T-helper 17 cell (primary cell): ENCODE measurements at places on chromosomes 11 and 22.

DNA sequence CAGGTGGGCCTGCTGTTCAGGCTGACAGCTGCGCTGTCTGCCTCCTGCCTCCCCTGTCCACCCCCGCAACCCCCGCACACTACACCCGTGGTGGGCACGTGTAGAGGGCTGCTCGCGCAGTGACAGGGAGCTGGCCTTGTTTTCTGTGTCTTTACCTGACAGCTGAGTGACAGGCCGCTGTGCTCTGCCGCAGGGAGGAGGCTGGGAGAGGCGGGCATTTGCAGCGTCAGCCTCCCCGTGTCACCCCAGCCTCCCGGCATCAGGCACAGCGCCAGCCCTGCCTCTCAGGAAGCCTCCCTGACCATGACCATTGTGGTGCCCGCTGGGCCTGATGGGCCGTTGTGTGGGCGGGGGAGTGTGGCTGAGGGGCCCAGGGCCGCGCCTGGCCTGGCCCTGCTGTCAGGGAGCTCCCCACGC lies 32.0 kb upstream of the RELT start:
- no peak for DNase-seq
- H3K27me3 ChIP-seq: peaks cover 16% of the 10 kb centered on the region
- no peak overlapping the region for H3K4me3 ChIP-seq
- H3K4me1 ChIP-seq: no peaks in the 10 kb centered on the region
- no peak overlapping the region for H3K27ac ChIP-seq
- H3K36me3 ChIP-seq: no peaks in the 10 kb centered on the region

- H3K27me3 ChIP-seq: no peaks in the 10 kb centered on the region
- no peak for DNase-seq
- peaks cover 9% of the 10 kb centered on the region for H3K36me3 ChIP-seq
- H3K4me3 ChIP-seq: peak overlapping the region; percentile 90
Measured at GRCh38 chr22:36387709-36387958, 133 bp downstream of the MYH9 start.

- peak overlapping the region; percentile 91 for H3K4me3 ChIP-seq
- H3K27me3 ChIP-seq: peaks cover 41% of the 10 kb centered on the region
- no peak overlapping the region for H3K27ac ChIP-seq
- peaks cover 3% of the 10 kb centered on the region for H3K36me3 ChIP-seq
Measured at GRCh38 chr11:70398834-70399680, 728 bp downstream of the CTTN start.

- no peak overlapping the region for H3K4me3 ChIP-seq
- no peaks in the 10 kb centered on the region for H3K4me1 ChIP-seq
- H3K36me3 ChIP-seq: peaks cover 4% of the 10 kb centered on the region
- H3K27me3 ChIP-seq: no peaks in the 10 kb centered on the region
- H3K27ac ChIP-seq: no peak overlapping the region
- DNase-seq: no peak
Measured at GRCh38 chr11:9741260-9741659, 77.4 kb downstream of the SWAP70 start.

- no peak overlapping the region for H3K4me3 ChIP-seq
- no peak for DNase-seq
- H3K27ac ChIP-seq: peak overlapping the region; percentile 12
- no peaks in the 10 kb centered on the region for H3K36me3 ChIP-seq
Measured at GRCh38 chr11:66609721-66610617, 6.5 kb upstream of the RBM14 start.

DNA sequence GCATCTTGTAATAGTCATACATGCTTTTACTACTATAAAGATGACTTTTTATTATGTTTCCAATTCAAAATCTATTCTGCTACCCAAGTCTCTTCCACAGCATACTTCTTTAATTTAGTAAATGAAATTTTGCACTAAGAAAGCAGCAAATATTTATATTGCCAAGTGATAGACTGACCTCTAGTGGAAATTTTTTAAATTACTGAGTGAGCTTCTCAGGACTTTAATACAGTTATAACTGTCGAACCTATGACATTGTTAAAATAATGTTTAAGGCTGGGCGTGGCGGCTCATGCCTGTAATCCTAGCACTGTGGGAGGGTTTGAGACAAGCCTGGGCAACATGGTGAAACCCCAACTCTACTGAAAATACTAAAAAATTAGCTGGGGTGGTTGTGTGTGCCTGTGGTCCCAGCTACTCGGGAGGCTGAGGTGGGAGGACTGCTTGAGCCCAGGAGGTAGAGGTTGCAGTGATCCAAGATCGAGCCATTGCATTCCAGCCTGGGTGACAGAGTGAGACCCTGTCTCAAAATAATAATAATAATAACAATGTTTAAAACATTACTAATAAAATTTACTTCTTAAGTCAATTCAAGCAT lies 27.3 kb downstream of the STK33 start:
- H3K4me1 ChIP-seq: peaks cover 2% of the 10 kb centered on the region
- H3K27me3 ChIP-seq: peaks cover 77% of the 10 kb centered on the region
- H3K4me3 ChIP-seq: no peak overlapping the region
- no peak overlapping the region for H3K27ac ChIP-seq

DNA sequence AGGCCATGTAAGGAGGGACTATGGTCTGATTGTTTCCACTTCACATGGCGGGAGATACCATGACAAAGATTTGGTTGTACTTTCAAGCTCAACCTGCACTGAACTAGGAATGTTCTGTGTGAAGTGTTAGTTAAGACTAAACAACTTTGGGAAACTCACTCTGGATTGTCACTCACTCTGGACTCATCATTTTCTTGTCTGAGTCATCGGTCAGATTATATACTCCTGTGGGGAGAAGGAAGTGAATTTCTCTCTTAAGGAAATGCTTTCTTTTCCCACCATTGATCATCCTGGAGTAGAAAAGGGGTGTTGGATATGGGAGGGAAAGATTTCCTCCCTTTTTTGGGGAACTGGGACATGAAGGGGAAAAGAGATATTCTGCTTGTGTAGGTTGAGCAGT lies 26.9 kb upstream of the CAT start:
- DNase-seq: no peak
- H3K36me3 ChIP-seq: no peaks in the 10 kb centered on the region
- no peaks in the 10 kb centered on the region for H3K4me1 ChIP-seq
- no peak overlapping the region for H3K4me3 ChIP-seq

- no peaks in the 10 kb centered on the region for H3K4me1 ChIP-seq
- H3K27ac ChIP-seq: no peak overlapping the region
- no peak overlapping the region for H3K4me3 ChIP-seq
- H3K27me3 ChIP-seq: no peaks in the 10 kb centered on the region
- DNase-seq: no peak
- no peaks in the 10 kb centered on the region for H3K36me3 ChIP-seq
Measured at GRCh38 chr11:96567176-96567575, 177.4 kb downstream of the JRKL start.

DNA sequence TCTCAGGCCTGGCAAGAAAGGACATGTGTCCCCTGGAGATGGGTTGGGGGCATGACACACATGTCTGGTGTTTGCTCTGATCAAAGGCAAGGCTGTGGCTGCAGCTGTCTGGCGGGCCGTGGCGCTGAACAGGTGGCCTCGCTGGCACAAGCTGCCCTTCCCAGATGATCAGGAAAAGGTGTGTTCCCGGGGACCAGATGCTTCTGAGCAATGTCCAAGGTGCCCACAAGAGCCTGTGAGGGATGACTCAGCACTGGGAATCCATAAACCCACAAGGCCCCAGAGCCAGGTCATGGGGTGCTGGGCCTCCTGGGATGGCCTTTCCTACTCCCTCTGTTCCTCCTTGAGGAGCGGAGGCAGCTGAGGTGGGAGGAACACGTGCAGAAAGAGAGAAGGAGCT lies 9.7 kb upstream of the LRP5 start:
- H3K4me1 ChIP-seq: peaks cover 3% of the 10 kb centered on the region
- DNase-seq: no peak
- no peaks in the 10 kb centered on the region for H3K36me3 ChIP-seq
- no peak overlapping the region for H3K4me3 ChIP-seq
- H3K27ac ChIP-seq: no peak overlapping the region
